Endodermal cell (in vitro differentiated cells): ENCODE measurements at places on chromosomes 1 and 21.

DNA sequence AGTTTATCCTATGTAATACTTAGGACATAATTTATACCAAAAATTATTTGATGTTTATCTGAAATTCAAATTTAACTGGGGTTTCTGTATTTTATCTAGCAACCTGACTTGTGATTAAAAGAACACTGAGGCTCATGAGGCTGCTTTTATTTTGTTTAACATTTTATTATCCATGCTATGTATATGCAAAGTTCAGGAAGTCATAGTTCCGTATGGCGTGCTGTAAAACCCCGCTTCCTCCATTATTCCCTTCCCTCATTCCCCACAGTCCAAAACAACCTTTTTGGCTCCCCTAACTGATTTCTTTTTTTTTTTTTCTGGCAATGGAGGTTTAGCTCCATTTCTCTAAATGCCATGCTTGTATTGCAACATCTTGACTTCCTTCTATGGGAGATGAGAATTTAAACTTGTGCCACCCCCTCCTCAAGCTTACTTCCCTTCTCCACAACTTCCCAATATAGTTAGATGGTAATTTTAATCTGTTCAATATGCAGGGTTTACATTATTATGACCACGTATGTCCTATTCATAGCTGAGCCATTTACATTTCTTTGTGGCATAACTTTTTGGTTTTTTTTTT is 138.0 kb upstream of the DNAH14 start:
- H3K27ac ChIP-seq = no peak overlapping the region
- no peaks in the 10 kb centered on the region for H3K27me3 ChIP-seq
- no peaks in the 10 kb centered on the region for H3K4me1 ChIP-seq
- no peak overlapping the region for H3K4me3 ChIP-seq

DNA sequence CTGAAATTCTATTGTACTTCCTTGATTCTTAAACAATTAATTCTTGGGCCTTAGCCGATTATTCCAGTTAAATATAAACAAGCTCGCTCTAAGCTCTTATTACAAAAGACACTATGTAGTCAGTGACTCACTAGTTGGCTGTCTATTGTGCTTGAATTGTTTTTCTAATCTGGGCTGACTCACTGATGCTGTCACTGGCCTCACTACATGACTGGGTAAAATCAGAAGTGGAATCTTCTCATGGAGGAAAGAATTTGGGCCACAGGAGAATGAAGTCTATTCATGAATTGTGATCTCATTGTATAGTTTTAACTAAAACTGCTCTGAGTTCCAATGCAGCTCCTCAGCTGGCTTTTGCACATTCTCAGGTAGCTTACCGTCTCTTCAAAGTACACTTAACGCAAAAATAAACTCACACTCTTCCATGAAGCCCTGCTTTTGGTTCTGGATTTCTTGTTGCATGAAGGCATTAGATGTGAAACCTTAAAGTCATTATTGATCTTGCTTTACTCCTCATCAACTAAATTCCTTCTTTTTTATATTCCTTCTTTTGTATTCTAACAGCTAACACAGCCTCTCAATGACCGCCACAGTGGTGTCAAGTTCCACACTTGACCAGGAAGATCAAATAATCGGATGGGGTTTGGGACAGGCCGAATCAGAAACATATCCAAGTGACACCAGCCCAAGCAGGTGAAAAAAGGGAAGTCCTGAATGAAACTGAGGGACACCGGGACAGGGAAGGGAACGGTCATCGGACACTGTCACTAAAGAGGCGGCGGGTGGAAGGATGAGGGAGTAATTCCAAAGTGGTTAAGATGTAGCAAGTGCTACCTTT is 80.9 kb upstream of the LBR start:
- DNase-seq = no peak
- peaks cover 85% of the 10 kb centered on the region for H3K36me3 ChIP-seq
- peak overlapping the region; percentile 3 for H3K27ac ChIP-seq
- no peak overlapping the region for H3K4me3 ChIP-seq
- H3K4me1 ChIP-seq = peaks cover 11% of the 10 kb centered on the region

DNA sequence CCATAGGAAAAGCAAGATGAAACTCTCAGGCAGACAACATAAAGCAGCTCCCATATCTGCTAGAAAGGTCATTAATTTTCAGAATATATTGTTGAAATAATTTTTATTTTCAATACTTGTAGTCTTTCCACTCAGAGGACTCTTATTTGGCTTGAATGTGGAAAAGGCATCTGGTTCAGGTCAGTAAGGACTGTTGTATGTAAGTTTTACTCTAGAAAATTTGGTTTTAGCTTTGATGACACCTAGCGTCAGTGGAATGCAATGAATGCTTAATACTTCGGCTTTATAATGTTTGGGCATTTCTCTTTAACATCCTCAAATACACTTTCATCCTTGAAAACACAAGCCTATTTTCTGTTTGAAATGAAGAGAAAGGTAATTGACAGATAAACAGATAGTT is 63.3 kb downstream of the LRRC40 start:
- peaks cover 17% of the 10 kb centered on the region for H3K36me3 ChIP-seq
- DNase-seq = no peak
- no peaks in the 10 kb centered on the region for H3K27me3 ChIP-seq
- H3K27ac ChIP-seq = no peak overlapping the region
- H3K4me1 ChIP-seq = peaks cover 24% of the 10 kb centered on the region

DNA sequence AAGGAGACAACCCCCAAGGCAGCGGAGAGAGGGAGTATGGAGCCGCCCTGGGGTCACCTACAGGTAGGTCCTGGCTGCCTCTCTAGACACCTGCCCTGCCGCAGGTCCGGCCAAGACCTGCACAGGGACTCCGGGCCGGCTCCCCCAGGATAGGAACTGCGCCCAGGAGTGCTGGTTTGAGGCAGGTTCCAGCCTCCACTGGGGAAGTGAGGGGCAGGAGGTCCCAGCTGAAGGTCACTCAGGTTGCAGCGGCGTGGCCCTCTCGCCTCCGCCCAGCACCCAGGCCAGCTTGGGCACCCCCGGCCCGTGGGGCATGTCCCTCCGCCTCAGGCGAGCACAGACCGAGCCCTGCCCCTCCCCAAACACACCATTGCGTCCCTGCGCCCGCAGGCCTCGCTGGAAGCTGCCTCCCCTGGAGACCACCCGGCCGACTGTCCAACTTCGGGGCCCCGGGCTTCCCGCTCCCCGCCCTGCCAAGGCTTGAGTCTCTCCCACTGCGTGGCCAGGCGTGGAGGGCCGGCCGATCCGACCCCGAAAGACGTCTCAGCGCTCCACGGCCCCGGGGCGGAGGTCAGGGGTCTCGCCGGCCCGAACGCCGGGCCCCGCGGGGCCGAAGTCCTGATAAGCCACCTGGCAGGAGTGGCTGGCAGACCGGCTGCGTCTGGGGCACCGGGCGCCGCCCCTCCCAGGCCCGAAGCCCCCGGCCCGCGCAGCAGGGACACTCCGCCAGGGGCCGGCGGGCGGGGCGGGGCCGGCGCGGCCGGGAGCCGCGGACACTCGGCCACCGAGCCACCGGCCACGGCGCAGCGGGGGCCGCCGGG is 1.4 kb upstream of the SKI start:
- H3K4me1 ChIP-seq = no peaks in the 10 kb centered on the region
- H3K36me3 ChIP-seq = peaks cover 3% of the 10 kb centered on the region
- H3K27me3 ChIP-seq = no peaks in the 10 kb centered on the region
- peak overlapping the region; percentile 72 for H3K4me3 ChIP-seq

DNA sequence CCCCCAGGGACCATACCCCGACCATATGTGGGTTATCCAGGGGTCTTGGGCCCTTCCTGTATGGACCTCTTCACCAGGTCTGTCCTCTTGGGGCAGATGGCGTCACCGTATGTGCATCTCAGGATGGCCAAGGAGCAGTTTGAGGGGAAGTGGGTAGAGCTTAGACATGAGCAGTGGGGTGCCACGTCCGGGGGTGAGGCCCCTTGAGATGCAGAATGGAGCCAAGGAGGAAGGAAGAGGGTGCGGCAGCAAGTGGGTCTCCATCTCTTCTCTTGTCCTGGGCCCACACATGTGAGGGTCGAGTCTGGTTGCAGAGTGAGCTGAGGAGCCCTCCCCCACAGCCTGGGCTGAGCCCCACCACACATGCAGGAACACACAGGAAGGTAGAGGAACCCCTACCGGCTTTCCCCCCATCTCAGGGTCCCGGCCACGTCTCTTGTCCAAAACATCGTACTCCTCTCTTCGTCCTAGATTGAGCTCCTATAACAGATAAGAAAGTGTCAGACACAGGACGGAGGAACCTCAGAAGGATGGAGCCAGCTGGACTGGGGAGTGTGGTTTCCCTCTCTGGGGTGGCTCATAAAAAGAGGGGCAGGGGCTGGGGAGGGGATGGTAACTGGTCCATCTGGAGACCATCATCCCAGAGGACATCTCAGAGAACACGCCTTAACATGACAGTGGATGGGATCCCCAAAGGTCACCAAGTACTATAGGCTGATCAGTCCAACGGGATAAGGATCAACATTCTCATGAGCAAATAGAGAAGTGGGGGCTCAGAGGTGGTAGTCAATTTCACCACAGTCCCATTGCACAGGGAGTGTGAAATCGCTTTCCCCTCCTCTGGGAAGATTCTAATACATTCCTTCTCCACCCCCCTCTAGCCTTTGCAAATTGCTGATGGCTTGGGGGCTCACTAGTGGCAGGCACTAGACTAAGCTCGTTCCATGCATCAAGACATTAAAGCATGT is 79.9 kb downstream of the CD247 start:
- no peaks in the 10 kb centered on the region for H3K36me3 ChIP-seq
- peak overlapping the region; percentile 77 for H3K4me3 ChIP-seq
- H3K27me3 ChIP-seq = peaks cover 35% of the 10 kb centered on the region
- no peaks in the 10 kb centered on the region for H3K4me1 ChIP-seq
